ENCODE measurements at places on chromosomes 4 and X.

DNA sequence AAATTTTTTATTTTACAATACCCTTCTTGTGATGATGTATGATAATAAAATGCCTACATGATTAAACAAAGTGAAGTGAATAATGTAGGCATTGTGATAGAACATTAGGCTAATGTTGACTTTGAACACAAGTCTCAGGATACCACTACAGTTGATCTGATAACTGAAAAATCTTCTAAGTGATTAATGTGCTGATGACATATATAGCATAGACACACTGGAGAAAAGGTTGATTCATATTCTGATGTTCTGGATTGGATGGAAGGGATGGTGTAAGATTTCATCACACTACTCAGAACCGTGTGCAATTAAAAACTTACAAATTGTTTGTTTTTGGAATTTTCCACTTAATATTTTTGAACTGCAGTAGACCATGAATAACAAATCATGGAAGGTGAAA, 738.5 kb downstream of the TECRL start:
- no peak overlapping the region for H3K4me3 ChIP-seq
- H3K27me3 ChIP-seq = no peaks in the 10 kb centered on the region
- no peak for DNase-seq
- no peaks in the 10 kb centered on the region for H3K4me1 ChIP-seq
- H3K36me3 ChIP-seq = no peaks in the 10 kb centered on the region

DNA sequence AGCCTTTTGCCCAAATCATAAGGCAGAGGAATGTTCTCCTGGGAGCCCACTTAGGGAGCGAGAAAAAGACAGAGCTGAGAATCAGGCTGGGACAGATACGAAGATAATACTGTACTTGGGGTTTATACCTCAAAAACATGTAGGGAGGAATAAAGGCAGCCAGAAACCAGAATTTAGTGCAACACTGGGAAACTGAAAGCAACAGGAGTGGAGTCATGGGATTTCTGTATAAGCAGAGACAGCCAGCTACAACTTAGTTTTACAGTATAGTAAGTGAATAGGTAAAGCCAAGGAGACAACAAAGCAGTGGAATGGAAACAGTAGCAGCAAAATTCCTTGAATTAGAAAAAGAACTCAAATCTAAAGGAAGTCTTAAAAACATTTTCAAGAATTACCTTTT, 413.2 kb downstream of the FAT4 start:
- peak overlapping the region; percentile 72 for H3K27ac ChIP-seq
- H3K36me3 ChIP-seq = no peaks in the 10 kb centered on the region
- H3K4me1 ChIP-seq = peaks cover 29% of the 10 kb centered on the region
- H3K27me3 ChIP-seq = no peaks in the 10 kb centered on the region
- H3K4me3 ChIP-seq = no peak overlapping the region

DNA sequence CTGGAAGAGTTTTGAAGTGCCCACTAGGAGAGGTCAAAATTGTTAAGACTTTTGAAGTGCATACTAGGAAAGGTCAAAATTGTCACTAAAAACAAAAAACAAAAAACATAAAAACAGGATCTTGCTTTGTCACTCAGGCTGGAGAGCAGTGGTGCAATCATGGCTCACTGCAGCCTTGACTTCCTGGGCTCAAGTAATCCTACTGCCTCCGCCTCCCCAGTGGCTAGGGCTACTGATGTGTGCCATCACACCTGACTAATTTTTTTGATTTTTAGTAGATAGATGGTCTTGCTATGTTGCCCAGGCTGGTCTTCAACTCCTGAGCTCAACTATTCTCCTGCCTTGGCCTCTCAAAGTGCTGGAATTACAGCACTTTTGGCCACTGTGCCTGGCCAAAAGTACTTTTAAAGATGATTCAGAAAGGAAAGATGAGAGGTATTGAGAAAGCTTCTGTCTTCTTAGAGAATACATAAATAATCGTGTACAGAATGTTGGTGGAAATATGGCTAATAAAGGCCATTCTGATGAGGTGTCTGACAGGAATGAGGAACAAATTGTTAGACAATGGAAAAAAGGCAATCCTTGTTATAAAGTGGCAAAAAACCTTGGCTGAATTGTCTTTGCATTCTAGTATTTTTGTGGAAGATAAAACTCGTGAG, 43.3 kb upstream of the STX18 start:
- H3K4me1 ChIP-seq = peaks cover 26% of the 10 kb centered on the region
- no peak overlapping the region for H3K4me3 ChIP-seq
- H3K36me3 ChIP-seq = no peaks in the 10 kb centered on the region
- H3K27ac ChIP-seq = peak overlapping the region; percentile 30
- no peak for DNase-seq

GRCh38 chr4:129806986-129807385, 711.0 kb downstream of the C4orf33 start:
- H3K27ac ChIP-seq = no peak overlapping the region
- DNase-seq = no peak
- no peaks in the 10 kb centered on the region for H3K27me3 ChIP-seq
- no peak overlapping the region for H3K4me3 ChIP-seq

DNA sequence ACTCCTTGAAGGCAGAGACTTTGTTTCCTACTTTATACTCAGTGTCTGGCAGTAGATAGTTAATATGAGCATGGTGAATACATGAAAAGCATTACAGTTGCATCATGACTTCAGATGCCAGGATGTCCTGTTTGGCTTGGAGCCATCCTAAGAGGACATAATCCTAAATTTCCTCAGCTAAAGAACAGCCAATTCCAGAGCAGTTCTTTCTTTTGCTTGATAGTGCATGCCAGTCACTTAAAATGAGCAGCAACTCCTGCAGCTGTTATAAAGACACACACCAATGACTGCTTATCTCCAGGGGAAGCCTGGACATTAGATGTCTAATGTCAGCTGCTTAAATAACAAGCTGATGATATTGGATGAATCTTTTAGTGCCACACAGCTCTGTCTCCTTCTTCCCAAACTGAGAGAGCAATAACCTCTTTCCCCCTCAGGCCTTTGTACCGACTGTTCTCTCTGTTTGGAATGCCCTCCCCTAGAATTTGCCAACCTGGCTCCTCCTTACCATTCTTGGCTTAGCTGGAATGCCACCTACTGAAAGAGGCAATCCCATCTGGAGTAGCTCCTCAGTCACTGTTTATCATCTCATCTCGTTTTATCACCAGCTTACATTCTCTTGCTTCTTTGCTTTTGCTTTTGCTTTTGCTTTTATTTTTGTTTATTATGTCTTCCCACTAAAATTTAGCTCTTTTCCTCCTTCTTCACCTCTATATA, 100.8 kb upstream of the USP38 start:
- H3K36me3 ChIP-seq = no peaks in the 10 kb centered on the region
- no peak overlapping the region for H3K4me3 ChIP-seq
- no peak overlapping the region for H3K27ac ChIP-seq
- H3K4me1 ChIP-seq = no peaks in the 10 kb centered on the region

DNA sequence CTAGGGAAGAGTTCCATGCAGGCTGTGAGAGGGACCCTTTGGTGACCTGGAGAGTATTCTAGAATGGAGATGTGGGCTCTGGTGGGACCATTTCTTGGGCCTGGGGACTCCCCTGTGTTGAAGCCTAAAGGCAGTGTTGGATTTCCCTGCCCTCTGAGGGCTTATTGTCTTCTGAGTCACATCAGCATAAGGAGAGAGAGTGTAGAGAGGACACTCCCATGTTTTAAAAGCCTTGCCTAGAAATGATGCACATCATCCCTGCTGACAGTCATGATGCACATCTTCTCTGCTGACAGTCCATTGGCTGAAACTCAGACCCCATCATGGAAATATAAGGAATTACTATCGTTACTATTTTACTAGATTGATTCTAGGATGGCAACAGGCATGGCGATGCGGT, 51.9 kb downstream of the FAM114A1 start:
- no peak for DNase-seq
- no peaks in the 10 kb centered on the region for H3K36me3 ChIP-seq
- H3K27ac ChIP-seq = no peak overlapping the region
- no peaks in the 10 kb centered on the region for H3K4me1 ChIP-seq

DNA sequence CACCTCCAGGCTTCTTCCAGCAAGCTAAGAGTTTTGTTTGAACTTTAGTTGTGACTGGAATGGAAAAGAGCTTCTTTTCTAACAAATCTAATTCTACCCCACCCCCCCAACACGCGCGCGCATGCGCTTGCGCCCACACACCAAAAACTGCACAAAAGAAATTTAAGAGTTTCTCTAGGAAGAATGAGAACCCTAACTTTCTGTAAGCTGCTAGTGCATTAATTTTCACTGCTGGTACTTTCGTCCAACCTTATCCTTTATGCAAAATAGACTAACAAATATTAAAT, 9.0 kb upstream of the INTU start:
- H3K27me3 ChIP-seq = peaks cover 22% of the 10 kb centered on the region
- H3K36me3 ChIP-seq = no peaks in the 10 kb centered on the region
- H3K4me1 ChIP-seq = peaks cover 6% of the 10 kb centered on the region
- no peak for DNase-seq

DNA sequence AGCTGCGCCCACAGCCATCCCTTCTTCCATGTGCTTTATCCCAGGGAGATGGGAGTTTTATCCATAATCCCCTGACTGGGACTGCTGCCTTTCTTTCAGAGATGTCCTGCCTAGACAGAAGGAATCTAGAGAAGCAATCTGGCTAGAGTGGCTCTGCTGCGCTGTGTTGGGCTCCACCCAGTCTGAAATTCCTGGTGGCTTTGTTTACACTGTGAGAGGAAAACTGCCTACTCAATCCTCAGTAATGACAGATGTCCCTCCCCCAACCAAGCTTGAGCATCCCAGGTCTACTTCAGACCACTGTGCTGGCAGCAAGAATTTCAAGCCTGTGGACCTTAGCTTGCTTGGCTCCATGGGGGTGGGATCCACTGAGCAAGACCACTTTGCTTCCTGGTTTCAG, 116.9 kb upstream of the AR start:
- H3K27ac ChIP-seq = no peak overlapping the region
- no peaks in the 10 kb centered on the region for H3K36me3 ChIP-seq
- no peaks in the 10 kb centered on the region for H3K4me1 ChIP-seq
- H3K4me3 ChIP-seq = no peak overlapping the region

DNA sequence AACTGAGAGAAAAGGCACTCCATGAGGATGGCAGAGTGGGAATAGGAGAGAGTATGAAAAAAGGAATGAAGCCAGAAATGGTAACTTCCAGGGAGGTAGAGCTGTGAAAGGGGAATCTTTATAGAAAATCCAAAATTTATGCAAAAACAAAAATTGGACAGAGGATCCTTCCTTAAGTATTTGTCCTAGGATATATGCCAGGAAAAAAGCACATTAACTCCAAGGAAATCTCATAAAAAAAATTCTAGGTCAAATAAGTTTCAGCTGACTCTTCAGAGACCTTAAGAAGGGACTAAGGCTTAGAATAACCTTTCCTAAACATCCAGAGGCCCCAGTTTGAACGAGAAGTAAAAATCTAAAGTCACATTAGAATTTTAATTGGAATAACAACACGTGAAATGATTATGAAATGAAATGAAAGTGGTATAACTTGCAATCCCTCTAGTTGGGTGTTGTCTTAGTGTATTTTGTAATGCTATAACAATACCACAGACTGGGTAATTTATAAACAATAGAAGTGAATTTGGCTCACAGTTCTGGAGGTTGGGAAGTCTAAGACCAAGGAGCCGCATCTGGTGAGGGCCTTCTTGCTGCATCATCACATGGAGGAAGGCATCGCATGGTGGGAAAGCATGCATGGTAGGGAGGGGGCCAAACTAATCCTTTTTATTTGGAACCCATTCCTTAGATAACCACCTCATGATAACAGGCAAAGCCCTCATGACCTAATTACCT, 145.4 kb upstream of the RXFP1 start:
- no peaks in the 10 kb centered on the region for H3K27me3 ChIP-seq
- H3K27ac ChIP-seq = no peak overlapping the region
- no peaks in the 10 kb centered on the region for H3K36me3 ChIP-seq
- no peak overlapping the region for H3K4me3 ChIP-seq
- DNase-seq = no peak
- H3K4me1 ChIP-seq = peaks cover 10% of the 10 kb centered on the region

- H3K4me1 ChIP-seq = peaks cover 7% of the 10 kb centered on the region
- H3K27me3 ChIP-seq = no peaks in the 10 kb centered on the region
These were observed 173.0 kb upstream of the CASK start for GRCh38 chrX:42096265-42096920.

DNA sequence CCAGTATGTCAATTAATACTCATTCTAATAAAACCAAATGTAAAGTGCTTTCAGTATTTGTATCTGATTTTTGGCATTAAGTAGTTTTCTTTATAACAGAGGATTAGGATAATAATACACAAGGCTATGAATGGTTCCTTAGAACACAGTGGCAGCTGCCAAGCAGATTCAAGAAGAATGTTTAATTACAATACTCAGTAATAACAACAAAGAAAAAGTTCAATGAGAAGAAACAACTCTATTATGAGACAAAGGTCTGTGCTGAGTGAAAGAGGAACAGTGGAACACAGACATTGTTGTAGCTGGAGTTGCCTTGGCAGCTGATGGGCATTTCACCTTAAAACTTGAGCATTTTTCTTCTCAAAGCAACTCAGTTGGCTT, 502.6 kb upstream of the NR3C2 start:
- H3K4me1 ChIP-seq = no peaks in the 10 kb centered on the region
- no peak overlapping the region for H3K4me3 ChIP-seq
- H3K27ac ChIP-seq = no peak overlapping the region
- H3K27me3 ChIP-seq = no peaks in the 10 kb centered on the region

- H3K4me3 ChIP-seq = no peak overlapping the region
- H3K27me3 ChIP-seq = no peaks in the 10 kb centered on the region
- no peak overlapping the region for H3K27ac ChIP-seq
- H3K4me1 ChIP-seq = no peaks in the 10 kb centered on the region
- no peaks in the 10 kb centered on the region for H3K36me3 ChIP-seq
These were observed 314.1 kb upstream of the PPARGC1A start for GRCh38 chr4:24203926-24204325.

DNA sequence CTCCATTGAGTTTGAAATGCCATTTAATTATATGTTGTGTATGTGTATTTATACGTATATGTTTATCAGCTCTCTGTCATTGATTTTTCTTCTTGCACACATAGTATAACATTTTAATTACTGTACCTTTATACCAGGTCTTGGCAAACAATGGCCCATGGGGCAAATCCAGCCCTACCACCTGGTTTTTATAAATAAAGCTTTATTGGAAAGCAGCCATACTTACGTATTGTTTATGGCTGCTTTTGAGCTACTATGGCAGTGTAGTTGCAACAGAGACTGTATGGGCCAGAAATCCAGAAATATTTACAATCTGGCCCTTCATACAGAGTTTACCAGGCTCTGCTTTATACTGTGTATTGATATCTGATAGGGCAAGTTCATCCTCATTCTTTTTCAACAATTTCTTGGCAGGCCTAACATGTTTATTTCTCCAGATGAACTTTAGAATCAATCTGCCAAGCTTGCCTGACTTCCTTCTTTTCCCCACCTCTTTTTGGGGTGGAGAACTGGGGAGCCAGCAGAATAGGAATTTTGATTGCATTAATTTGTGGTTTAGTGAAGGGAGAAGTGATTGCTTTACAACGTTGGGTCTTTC, 15.8 kb downstream of the DCUN1D4 start:
- H3K27ac ChIP-seq = no peak overlapping the region
- DNase-seq = no peak
- no peak overlapping the region for H3K4me3 ChIP-seq
- H3K36me3 ChIP-seq = no peaks in the 10 kb centered on the region

GRCh38 chr4:137576446-137576845, 44.2 kb upstream of the PCDH18 start:
- no peak overlapping the region for H3K27ac ChIP-seq
- no peaks in the 10 kb centered on the region for H3K36me3 ChIP-seq
- no peaks in the 10 kb centered on the region for H3K4me1 ChIP-seq
- DNase-seq = no peak
- H3K27me3 ChIP-seq = no peaks in the 10 kb centered on the region
- H3K4me3 ChIP-seq = no peak overlapping the region

- no peak overlapping the region for H3K4me3 ChIP-seq
- no peak for DNase-seq
- H3K4me1 ChIP-seq = peaks cover 35% of the 10 kb centered on the region
These were observed 203.6 kb downstream of the PDGFC start for GRCh38 chr4:156767911-156768415.

Measured in keratinocyte (primary cell).